ENCODE measurements at places on chromosomes 6 and 20.

GRCh38 chr20:45833883-45834796 is 541 bp downstream of the SNX21 start:
- peak; percentile 46 for DNase-seq

DNA sequence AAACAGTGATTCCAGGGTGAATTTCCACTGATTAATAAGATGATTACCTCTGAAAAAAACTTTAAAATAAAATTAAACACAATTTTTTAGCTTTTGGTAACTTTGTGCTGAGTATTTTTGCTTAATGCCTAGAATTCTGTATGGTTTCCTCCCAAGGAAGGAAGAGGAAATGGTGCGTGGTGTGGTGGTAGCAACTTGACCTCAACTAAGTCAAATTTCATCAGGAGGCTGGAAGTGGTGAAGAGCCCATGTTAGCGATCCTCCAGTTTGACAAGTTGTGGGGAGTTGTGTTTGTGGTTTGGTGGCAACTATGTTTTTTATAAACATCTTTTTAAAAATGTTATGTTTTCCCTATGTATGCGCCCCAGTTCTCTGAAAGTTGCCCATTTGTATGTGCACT is 5.0 kb upstream of the RTF2 start:
- no peak for DNase-seq

DNA sequence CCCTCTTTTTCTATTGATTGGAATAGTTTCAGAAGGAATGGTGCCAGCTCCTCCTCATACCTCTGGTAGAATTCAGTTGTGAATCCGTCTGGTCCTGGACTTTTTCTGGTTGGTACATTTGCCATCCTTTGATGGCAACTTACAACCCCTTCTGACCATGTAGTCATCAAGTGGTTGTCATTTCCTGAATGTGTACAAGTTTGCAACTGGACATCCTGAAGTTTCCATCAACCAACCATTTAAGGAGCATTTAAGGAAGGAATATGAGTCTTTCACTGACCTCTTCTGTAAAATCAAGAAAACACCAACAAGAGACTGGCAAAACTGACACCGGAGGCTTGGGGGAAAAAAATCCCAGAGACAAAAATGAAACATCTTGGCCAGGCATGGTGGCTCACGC is 97.4 kb downstream of the RIN2 start:
- DNase-seq, result no peak

DNA sequence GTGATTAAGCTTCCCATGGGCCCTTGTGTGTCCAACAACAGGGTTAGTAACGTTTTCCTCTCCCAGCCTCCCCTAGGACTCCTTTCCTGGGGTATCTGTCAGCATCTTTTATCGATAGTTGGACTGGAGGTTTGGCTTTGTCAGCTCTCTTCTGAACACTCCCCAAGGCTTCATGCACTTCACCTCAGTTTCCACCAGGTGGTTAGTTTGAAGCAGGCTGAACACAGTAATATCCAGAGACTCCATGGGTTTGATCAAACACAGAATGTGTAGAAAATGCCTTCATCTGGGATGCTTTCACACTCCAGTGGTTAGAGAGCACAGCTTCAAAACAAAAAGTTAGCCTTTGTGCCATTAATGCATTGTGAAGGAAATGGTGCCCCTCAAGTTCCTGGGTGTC is 139.1 kb downstream of the SLC24A3 start:
- no peak for DNase-seq

DNA sequence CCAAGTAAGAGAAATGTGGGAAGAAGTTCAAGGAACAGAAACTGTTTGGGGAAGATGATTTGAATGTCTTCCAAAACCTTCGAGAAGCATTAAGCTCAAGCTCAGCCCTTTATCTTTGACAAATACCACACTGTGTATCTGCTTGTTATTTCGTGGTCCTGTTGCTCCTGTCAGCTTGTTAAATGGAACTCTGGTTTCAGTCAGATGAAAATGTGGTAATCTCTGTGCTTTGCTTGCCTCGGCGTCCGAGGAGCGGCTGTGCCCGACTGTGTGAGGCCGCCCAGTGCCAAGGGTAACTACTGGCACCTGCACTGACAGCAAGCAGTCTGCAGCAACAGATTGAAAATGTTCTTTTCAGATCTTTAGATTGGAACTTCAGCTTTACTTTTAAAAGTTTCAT is 577.9 kb upstream of the FLRT3 start:
- no peak for DNase-seq

GRCh38 chr6:36124881-36125280 is 5.4 kb upstream of the MAPK13 start:
- no peak for DNase-seq
